ENCODE measurements at places on chromosomes 13 and 19. TPM values are rescaled to one million over a fixed set of nuclear protein-coding genes. Genes with fewer than 3 reads are reported as not detected.

DNA sequence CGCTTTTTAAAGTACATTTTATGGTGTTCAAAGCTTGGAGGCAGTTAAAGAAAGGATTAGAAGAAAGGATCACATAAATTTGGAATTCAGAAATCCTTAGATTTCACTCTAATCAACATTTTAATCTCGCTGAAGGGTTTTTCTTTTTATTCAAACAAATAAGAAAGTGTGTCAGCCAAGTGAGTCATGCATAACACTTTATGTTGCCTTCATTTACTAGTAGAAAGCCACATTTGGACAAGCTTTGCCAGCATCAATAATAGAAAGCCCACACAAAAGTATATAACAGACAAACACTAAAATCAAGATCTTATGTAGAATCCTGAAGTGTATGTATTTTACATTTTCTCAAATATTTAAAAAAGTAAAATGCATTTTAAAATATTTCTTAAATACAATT, 154.9 kb upstream of the TRPC4 start:
- DNase-seq, result no peak

GRCh38 chr13:90454002-90454636, 893.4 kb upstream of the MIR17HG start:
- DNase-seq, result no peak

DNA sequence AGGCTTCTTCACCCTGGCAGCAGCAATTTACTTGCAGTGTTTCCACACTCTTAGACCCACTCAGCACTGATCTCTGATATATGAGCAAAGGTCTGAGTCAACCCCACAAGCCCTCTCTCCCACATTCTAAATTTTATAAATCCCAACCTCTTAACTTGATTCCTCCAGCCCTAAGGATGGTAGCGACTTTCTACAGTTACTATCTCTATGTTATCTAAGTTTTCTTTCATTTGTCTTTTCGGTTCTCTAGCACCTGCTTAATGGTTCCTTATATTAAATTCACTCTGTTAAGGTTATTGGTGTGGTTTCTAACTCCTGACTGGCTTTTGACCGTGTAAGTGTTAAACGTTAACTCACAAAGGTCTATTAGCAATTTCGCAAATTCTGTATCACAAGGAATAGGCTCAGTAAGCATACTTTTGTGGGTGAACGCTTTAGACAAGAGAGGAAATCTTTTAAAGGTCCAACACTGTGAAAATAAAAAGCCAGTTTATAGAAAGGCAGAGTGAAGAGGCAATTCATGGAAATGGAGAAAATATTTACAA, 99.3 kb downstream of the DLEU7 start:
- no peak for DNase-seq

DNA sequence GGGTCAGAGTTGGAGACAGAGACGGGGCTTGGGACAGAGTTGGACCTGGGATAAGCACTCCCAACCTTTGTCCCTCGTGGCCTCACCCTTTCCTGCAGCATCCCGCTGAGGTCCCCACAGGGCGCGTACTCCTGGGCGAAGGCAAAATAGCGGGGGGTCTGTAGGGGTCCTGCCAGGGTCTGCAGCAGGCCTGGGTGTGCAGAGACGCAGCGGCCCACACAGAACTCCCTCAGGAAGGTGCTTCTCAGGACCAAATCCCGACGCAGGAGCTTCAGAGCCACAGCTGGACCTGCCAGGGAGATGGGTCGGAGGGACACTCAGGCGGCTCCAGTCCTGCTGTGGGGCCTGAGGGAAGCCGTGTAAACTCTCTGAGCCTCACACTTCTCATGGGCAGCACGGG, 1.3 kb downstream of the SBK3 start:
- no peak for DNase-seq

The ZNF600 gene
- 14.8 TPM for total RNA-seq

The SLC1A6 gene
- not detected for total RNA-seq

The KANK2 gene
- total RNA-seq, result 37.5 TPM

The WTIP gene
- total RNA-seq, result 0.53 TPM

The SOHLH2 gene
- 12.7 TPM for total RNA-seq

The REX1BD gene
- total RNA-seq, result 78.5 TPM

The NLRP4 gene
- total RNA-seq, result not detected
